ENCODE measurements at places on chromosomes 16 and 17.

DNA sequence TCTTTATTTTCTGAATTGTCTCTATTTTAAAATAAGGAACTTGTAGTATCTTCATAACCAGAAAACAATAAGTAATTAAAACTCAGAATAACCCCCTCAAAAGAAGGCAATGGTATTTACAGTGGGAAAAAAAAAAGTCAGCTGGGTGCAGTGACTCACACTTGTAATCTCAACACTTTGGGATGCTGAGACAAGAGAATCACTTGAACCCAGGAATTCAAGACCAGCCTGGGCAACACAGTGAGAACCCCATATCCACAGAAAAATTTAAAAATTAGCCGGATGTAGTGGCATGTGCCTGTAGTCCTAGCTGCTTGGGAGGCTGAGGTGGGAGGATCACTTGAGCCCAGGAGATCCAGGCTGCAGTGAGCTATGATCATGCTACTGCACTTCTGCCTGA lies 33.5 kb downstream of the ADAM11 start:
- DNase-seq, result no peak

- no peak for DNase-seq
Observed at GRCh38 chr17:70053241-70054234, 21.5 kb upstream of the KCNJ16 start.

DNA sequence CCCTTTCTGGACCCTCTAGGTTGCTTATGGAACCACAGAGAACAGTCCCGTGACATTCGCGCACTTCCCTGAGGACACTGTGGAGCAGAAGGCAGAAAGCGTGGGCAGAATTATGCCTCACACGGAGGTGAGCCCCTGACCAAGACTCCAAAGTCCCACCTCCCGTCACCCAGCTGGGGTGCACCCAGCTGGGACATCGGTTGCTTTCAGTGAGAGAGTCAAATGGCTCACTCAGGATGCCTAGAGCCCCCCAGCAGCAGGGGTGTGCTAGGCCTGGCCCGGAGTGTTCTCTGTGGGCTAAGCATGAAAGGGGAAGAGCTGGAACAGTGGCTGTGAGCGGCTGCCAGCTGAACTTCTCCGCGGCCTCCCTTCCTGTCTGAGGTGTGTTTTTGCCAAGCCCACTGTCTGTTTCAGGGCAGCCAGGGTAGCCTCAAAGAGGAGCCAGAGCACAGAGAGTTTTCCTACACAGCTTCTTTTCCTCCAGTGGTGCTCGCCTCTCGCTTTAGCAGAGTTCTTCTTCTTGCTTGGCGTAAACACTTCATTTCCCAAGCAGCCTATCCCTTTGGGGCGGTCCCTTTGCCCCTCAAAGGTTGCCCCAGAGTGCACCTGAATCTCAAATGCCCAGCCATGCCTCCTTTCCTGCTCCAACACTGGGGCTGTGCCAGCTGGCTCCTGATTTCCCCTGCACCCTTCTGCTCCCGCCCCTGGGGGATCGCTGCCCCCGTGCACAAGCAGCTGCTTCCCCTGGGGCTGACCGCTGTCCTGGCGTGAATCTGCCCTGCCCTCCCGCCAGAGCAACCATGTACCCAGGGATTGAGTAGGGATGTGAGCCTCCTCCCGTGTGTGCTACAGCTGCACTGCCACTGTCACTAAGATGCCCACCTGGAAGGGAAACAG lies 2.6 kb upstream of the CHAD start:
- no peak for DNase-seq

DNA sequence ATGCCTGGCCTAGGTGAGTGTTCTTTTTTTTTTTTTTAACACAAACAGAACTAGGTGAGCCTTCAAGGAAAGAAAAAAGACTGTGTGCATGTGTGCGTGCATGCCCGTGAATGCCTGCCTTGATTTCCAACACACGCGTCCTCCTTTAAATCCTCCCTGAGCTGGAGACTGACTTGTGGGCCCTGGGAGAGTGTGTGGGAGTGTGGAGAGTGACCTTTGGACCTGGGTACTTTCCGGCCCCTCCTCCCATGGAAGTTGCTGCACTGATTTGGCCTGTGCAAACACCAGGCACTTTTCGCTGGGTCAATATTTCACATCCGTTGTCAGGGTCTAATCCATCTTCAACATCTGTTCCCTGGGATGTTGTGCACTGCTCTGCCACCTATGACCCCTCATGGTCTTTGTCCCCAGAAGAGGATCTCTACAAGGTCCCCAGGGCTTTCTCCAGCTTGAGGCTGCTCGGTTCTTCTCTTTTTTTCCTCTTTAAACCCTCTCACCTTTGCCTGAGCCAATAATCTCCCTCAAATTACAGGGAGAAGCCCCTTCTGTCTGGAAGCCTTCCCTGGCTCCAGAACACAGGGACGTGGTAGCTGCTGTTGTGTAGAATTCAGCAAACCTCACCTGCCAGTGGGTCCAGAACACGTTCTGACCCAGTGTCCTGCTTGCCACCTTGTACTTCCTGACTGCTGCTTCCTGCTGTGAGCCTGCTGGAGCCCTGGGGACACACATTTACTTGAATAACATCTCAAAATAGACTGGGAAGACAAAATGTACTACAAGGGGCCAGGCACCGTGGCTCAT lies 20.8 kb upstream of the ATP5MC1 start:
- no peak for DNase-seq

DNA sequence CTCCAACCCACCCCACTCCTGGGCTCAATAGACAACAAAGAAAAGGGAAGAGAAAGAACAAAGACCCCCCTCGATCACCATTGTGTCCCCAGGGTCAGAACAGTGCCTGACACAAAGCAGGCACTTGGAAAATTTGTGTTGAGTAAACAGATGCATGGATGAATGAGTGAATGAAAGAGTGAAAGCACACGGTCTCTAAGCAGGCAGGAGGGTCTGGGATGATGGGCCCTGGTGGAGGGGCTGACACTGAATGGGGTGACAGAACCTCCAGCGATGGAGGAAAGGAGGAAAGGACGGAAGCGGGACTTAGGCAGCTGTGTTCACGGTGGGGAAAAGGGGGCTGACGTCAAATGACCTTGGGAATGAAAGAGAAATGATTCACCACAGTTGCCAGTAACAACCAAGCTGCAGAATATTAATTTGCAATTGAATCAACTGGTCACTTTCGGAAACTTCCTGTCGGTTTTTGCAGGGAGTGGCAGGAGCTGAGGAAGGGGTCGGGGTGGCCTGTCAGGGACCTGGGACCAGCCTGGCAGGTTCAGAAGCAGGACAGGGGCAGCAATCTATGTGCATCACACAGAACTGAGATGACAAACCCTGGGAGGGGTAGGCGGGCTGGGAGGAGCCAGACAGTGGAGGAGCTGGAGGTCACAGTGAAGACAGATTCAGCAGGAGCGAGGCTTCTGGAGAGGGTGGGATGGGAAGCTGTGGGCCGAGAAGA lies 6.7 kb upstream of the GAST start:
- DNase-seq, result no peak

Measured in stimulated activated CD8-positive, alpha-beta memory T cell treated with anti-CD3 and anti-CD28 coated beads, Interleukin-15, amount 100 ng/mL, for 24 hours (primary cell).